ENCODE measurements at places on chromosomes 4 and X.

DNA sequence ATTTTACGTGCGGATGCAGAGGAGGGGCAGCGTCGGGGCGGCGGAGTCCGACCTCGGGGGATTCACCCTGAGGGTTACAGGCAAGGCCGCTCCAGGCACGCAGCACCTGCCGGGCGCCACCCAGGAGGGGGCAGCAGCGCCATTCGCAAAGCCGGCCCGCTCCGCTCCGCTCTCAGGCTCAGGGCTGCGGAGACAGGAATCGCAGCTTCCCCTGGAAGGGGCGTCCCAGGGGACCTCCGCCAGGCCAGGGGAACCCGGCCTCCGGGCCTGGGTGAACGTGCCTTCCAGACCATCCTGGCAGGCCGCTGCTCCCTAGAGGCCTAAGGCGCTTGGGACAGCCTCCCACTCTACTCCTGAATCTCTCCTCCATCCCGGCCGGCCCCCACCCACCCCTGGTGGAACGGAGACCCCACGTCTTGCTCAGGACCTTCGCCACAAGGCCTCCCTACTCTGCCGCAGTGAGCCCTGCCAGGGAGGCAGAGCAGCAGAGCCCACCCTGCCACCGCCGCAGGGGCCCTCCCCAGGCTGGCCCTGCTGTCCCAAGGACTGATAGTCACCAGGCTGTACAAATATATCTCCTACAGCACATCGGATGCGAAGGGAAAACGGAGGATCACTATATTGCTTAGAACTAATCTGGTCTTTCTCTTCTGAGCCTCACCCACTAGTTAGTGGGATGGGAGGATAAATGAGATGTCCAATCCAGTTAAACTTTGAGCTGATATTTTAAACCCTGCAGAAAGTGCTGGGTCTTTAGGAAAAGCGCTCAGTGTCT is 115.0 kb downstream of the SMIM20 start:
- DNase-seq = peak; percentile 63

DNA sequence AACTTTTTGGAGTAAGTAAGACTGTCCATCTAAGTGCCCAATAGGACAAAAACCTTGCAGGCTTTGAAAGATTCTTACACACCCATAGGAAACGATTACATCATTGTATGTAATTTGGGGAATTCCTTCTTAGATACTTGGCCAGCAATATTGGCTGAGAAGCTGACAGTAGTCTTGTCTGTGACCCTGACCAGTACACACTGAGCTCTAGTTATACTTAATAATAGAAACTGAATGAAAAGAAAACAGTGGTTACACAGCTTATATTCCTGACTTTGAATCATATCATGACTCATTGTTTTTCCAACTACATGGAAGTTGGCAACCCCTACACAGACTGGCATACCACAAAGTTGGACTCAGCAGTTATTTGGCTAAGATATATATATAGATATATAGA is 7.1 kb upstream of the TLR2 start:
- DNase-seq = no peak

DNA sequence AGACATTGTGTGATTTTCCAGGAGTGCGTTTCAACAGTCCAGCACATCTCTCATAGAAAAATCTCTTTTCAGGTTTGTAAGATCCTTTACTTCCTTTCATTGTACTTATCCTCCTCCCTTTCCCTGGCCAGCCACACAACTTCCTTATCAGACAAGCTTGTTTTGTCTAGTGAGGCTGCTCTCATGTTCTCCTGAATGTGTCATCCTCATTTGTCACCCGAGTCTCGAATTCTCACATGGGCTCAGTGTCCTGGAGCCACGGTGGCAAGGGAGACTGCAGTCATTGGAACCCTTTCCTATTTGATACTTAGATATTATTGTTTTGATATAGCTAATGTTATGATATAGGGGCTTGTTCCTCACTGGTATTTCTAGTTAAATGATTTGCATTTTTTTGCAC is 16.9 kb downstream of the SYNPO2 start:
- no peak for DNase-seq

GRCh38 chr4:171588051-171588545 is 225.1 kb upstream of the GALNTL6 start:
- DNase-seq = no peak

DNA sequence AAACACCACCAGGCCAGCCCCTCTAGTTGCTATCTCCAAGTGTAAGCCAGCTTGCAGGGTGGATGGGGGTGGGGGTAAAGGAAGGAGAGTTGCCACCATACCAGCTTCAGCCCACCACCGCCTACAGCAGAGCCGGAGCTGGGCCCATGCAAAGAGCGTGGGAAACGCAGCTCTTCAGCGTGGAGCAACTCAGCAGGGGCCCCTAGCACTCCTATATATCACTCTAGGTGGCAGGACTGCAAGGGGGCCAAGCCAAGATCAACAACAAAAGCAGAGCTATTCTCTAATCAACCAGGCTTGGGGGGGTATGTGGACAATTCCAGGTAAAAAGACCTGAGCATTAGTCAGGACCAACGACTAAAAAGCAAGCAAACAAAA is 35.5 kb upstream of the IQSEC2 start:
- DNase-seq = no peak

DNA sequence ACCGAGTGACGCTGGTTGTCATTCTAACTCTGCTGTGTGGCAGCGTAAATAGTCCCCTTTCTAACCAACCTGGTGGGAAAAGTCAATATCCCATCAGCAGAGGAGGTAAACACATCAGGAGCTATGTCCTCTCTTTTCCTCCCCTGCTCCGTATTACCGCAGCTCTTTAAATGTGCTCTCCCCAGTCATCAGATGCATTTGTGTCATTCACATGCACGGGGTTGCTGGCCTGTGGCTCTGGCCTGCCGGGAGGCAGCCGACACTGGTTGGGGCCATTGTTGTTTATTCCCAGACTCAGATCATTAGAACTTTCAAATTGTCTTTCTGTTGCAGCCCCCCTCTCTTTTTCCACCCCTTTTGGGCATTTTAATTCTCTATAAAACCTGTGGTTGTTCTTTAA is 21.9 kb downstream of the ARX start:
- no peak for DNase-seq

DNA sequence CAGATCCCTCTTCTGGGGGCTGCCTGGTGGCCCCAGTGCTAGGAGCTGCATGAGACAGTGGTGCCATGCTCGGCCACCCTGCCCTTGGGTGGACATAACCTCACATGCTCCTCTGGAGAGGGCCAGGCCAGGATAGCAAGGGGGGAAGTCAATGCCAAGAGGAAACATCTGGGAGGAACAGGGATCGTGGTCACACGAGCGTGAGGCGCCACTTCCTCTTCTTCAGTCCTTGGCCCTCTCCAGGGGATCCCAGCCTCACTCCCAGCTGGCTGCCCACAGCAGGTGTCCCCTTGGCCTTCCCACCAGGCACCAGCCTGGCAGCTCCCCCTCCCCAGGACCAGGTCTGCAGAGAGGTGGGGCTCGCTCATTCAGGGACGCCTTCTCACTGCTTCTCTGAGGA is 28.6 kb downstream of the TBC1D14 start:
- DNase-seq = no peak

GRCh38 chrX:54934890-54935289 is 14.3 kb downstream of the TRO start:
- DNase-seq = no peak

DNA sequence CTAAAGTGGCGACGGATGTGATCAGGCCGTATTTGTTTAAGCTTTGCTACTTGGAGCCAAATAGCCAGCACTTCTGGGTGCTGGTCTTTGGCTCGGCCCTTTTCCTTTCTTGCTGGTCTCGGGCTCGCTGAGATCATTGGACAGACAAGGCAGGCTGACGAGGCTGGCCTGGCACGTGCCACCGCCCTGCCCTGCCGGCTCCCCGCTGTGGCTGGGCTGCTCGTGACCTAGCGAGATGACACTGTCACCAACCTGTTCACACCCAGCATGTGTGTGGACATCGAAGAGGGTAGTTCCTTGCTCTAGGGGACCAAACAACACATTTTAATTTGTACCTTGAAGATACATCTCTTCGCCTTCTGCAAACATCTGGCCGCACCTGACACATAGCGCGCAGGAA is 98.0 kb downstream of the ABLIM2 start:
- no peak for DNase-seq

DNA sequence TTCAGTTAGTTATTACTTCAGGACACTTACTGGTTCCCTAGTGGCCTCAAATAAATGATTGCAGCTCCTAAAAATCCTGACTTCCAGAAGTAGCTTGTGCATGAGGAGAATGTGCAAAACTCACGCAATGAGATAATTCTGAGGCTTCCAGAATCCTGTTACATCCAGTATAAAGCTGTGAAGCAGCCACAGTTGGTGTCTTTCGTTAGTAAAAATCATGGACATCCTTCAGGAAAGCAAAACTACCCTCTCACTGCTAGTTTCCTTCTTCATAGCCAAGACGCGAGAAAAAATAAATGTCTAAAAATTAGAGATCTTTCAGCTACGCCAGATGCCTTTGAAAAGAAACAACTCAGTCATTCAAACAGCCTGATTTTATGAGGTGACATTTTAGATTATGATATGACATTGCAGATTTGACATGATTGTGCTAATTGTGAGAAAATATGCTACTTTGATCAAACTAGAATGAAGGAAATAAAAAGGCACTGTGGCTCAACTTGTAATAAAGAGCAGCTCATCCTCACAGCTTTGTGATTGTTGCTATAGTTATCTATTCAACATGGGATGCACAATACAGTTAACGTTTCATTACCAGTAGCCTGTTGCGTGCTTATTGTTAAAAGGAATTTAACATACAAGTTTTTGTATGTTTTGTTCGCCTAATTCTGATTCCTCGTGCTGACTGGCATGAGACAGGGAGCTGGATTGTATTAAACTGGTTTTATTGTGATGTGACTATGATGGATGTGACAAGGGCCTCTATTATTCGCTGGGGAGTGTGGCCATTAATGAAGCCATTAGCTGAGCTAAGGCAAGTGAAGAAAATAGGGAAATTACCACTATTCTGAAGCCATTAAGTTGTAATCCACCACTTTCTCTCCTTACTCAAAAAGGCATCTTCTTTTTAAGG is 40.5 kb downstream of the AFF2 start:
- no peak for DNase-seq

DNA sequence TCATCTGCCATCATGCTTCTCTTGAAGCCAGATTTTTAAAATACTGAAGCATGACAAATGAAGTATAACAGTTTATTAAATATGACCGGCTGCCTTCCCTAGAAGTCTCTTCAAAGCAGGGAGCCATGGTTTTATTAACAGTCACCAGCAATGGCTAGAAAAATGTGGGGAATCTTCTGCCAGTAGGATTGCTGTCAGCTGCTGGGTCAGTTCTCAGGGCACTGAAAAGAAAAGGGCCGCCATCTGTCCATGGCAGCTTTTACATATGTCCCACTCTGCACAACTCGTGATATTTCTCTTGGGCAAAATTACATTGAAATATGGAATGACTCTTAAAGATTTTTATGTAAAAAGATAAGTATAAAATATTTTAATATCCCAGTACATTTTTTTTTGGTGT is 2.8 kb downstream of the CCNG2 start:
- no peak for DNase-seq

DNA sequence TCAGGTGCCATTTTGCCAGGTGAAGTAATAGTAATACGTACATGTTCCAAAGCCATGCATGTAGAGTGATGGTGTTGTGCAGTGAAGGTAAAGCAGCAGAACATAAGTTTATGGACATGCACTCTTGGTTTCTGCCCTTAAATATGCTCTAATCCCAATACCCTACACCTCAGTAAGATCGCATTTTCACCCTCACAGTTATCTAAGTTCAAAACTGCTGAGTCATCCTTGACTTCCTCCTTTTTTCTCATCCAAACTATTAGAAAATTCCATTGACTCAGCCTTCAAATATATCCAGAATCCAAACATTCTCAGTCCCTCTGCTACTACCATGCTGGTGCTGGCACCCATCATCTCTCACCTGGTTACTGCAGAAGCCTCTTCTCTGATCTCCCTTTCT is 652.9 kb upstream of the IGFBP7 start:
- no peak for DNase-seq

Data from activated CD4-positive, alpha-beta T cell treated with anti-CD3 and anti-CD28 coated beads for 4 hours (primary cell).